Stimulated activated CD4-positive, alpha-beta T cell treated with anti-CD3 and anti-CD28 coated beads, Interleukin-4, amount 100 ng/mL, for 4 hours (primary cell): ENCODE measurements at places on chromosomes 4 and X.

GRCh38 chr4:189215574-189215973 lies 725.1 kb upstream of the FRG1 start:
- no peak for DNase-seq

DNA sequence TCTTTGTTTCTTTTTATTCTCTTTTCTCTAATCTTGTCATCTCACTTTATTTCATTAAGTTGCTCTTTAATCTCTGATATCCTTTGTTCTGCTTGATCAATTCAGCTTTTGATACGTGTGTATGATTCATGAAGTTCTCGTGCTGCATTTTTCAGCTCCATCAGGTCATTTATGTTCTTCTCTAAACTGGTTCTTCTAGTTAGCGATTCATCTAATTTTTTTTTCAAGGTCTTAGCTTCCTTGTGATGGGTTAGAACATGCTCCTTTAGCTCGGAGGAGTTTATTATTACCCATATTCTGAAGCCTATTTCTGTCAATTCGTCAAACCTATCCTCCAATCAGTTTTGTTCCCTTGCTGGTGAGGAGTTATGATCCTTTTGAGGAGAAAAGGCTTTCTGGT lies 1045.0 kb upstream of the ADGRL3 start:
- DNase-seq, result no peak

- DNase-seq, result no peak
Observed at GRCh38 chr4:173270312-173271027, 63.7 kb downstream of the HMGB2 start.

DNA sequence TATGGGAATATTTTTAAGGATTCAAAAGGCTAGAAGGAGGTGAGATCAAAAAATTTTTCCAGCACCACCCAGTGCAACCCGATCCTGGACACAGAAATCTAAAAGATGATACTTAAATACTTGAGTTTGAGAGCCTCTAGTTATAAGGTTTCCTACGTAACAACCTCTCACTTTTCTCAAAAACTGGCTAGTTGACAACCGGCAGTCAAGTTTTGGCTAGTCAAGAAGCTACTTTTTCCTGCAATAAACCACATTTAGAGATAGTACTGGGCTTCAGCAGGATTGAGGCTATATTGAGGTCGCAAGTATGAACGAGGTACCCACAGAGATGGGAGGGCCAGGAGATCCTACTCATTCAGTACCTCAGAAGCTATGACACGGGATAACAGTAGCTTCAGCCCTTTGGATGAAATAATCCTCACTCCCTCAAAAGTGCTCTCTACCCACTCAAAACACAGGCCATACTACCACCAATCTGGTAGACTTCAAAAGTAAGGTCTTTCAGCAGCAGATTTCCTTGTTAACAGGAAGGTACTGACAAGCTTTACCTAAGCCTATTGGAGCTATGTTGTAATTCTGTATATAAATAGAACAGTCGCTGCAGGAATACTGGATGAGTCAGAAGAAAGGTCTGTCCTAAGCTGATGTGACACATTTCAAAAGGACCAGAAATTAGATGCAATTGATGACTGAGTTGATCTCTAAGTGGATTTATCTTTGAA lies 1.5 kb upstream of the TSPAN5 start:
- no peak for DNase-seq

GRCh38 chr4:16158504-16158852 lies 67.8 kb downstream of the TAPT1 start:
- DNase-seq, result no peak

GRCh38 chrX:40331762-40332161 lies 234.0 kb upstream of the BCOR start:
- DNase-seq, result no peak
